NCI-H1417 treated with DMSO at 0.1 percent for 48 hours (cell line): ENCODE measurements at places on chromosomes 3 and 15.

DNA sequence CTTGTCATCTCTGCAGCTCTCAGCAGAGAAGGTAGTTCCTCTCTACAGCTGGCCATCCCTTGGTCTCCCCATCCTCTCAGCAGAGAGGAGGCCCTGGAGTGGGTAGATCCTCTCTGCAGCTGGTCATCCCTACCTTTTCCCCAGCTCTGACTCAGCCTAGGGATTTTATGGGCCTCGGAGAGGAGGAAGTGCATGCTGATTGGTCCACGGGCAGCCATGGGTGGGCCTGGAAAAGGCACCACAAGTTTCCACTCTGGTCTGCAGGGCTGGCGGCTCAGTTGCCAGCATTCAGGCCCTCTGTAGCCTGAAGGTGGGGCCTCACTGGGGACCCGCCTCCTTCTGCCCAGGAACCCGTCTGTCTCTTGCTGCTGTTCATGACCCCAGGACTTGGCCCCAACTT, 36.9 kb downstream of the NR1D2 start:
- no peak for DNase-seq

GRCh38 chr3:10553591-10554235, 48.3 kb upstream of the ATP2B2 start:
- no peak for DNase-seq

DNA sequence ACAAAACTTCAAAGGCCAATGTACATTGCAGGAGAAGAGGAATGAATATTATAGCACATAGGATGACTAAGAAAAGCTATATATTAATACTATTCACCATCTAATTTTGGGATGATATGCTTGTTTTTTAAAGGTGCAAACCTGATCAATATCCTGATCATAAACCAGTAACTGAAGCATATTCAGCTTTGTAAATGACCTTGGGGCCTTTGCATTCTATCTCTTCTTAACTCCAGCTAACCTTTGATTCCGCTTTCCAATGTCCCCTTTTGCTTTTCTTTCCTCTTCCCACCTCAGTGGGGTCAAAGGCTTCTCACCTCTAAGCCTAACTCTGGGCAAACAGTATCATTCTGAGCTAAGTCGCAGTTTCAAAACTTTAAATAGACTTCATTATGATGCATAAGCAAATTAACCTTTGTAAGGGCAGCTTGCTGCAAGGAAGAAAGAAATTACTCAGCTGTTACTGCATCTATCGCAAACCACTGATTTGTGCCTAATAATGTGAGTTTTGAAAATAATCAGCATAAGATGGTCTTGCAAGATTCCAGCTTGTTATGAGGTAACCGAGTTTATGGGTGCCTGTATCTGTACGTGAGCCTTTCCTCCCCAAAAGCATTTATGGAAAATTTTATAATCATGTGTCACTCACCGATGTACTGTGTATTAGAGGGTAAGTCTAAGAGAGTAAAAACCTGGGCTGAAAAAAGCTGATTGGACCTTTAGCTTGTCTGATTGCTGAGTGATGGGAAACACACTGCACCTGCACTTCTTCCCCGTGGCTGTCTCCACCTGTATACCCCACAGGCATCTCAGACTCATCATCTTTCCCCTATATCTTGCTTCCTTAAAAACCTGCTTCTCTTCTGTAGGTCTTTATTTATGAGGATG, 116.8 kb downstream of the TPRG1 start:
- no peak for DNase-seq

GRCh38 chr3:137047240-137047639, 89.5 kb downstream of the IL20RB start:
- no peak for DNase-seq

- DNase-seq, result no peak
Measured at GRCh38 chr3:183766107-183766506, 59.3 kb downstream of the MAP6D1 start.

DNA sequence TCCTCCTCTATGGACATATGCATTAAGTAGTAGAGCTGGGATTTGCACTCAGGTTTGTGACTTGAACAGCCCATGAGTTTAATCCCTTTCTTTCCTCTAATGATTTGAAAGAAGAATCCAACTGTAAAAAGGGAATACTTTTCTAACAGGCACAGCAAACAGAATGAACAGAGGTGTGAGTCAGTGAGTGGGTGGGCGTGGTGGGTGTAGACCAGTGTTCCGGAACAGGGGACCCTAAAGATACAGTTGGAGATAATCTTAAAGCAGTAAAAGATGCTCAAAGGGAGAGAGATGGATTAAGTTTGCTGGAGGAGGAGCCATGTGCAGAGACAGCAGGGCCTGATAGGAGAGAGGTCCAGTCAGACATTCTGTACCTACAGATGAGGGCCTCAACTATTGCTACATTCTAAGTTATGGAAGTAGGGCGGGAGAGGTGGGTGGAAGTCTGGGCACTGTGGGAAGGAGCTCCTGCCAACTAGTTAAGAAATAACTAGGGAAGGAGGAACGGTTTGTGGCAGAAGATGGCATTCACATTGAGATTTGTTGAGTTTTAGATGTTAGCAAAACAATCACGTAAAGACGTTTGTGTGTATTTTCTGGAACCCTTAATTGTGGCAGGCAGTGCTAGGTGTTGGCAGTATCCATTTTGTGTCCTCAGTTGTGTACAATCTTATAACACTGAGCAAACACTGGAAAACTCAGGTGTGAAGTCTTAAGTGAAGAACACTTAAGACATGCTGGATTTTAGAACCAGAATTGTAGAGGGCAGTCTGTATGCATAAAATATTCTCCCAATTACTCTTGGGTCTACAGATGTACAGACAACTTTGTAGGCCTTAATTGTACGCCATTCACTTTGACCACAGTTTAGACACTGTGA, 511.0 kb downstream of the GRM7 start:
- DNase-seq, result no peak

DNA sequence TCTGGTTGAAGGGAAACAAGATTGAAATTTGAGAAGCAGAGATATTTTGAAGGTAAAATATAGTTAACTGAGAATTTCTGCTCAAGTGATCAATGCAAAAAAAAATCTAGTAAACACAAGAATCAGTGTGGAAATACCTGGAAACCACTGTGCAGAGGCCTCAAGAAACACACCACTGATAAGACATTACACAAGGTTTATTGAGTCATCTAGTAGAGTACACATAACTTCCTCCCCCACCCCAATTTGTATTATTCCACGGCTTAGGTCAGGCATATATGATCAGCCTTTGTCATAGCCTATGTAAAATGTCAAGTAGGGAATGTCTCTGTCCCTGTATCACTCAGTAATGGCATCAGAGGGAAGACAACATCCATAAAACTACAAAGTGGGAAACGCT, 447.8 kb upstream of the BCHE start:
- no peak for DNase-seq

DNA sequence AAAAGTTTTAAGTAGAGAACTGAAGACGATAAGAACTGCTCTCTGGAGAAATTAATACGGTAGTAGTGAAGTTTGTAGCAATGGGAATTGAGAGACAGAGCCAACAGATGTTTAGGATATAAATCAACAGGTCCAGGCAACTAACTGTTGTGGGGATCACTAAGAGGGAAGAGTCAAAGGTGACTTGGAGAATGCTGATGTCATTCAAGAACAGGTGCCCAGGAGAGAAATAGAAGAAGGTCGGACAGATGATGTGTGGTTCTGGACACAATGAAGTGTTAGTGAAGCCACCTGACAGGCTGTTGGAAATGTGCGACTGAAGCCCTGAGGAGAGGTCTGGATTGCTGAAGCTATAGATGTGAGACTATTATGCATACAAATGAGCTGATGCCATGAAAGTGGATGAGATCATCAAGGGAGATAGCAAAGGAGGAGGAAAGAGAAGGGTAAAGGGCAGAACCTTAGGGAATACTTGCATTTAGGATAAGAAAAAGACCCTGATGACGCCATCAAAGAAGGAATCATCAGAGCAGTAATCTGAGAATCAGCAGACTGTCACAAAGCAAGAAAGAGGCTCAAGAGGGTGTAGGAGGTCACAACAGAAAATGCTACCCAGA, 183.7 kb downstream of the FRMD5 start:
- no peak for DNase-seq

DNA sequence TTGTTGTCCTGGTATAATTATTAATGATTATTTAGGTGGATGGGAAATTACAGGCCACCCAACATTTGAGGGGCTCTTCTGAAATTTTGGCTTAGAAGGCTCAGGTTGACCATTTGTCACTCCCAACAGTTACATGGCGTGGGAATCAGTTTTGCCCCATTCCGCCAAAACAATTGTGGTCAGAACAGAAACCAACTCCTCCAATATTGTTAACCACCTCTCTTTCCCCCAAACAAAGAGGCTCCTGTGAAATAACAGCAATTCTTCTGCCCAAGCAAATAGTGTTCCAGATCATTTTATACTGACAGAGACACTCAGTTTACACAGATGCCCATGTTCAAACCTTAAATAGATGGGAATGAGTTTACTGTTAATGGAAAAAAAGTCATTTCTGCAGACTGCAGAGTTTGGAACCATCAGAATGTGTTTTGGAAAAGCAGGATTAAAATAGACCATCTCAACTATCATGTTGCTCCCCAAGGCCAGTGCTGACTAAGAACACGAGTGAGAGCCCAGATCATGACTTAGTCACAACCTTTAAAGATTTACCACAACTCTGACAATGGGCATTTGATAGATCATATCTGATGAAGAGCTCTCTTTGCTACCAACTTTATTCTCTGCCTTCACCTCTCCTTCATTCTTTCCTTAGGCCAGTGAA, 102.1 kb downstream of the DUT start:
- DNase-seq, result no peak

DNA sequence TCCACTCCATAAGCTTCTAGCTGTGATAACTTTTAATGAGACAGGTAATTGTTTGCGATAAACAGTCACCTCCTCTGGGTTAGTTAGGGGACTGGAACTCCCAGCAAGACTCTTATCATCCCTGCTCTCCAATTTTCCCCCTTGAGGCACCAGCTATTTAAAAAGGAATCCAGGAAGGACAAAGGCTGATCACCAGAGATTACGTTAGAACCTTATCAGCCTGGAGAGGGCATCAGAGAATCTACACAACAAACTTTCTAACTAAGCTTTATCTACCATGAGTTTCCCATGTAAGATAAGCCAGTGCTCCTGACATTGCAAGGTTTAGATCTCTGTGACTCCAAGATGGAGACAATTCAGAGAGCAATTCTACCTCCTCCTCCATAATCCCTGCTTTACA, 31.3 kb downstream of the GPR176 start:
- no peak for DNase-seq

GRCh38 chr15:85689729-85690128, 105.0 kb downstream of the KLHL25 start:
- DNase-seq, result no peak
